ENCODE measurements at places on chromosomes 16 and 17. TPM values are rescaled to one million over a fixed set of nuclear protein-coding genes. Genes with fewer than 3 reads are reported as not detected.

DNA sequence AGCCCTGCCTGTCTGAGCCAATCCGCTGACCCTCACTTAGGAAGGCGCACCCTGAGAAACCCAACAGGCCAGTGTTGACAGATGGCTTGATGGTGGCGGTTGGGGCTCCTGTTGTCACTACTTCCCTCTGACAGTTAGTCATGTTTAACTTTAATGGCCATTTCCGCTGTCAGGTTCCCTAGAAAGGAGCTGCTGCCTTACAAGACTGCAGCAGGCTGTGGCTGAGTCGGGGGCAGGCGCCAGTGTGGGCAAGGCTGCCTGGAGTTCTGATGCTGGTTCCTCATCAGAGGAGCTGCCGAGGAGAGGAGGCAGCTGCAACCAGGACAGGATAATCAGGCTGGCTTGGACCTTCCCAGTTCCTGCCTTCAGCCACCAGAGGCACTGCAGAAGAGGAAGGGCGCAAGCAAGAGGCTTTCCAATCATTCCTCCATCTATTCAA is 223.2 kb upstream of the DYNLRB2 start:
- no peak overlapping the region for H3K27ac ChIP-seq
- H3K4me1 ChIP-seq: peaks cover under 1% of the 10 kb centered on the region
- no peaks in the 10 kb centered on the region for H3K27me3 ChIP-seq

- peak; percentile 58 for DNase-seq
- H3K27ac ChIP-seq: peak overlapping the region; percentile 46
- H3K4me1 ChIP-seq: peaks cover 30% of the 10 kb centered on the region
- no peaks in the 10 kb centered on the region for H3K27me3 ChIP-seq
- no peaks in the 10 kb centered on the region for H3K36me3 ChIP-seq
Observed at GRCh38 chr17:15398291-15398690, 56.9 kb upstream of the TEKT3 start.

- no peak overlapping the region for H3K27ac ChIP-seq
- H3K4me3 ChIP-seq: no peak overlapping the region
- no peak for DNase-seq
- H3K36me3 ChIP-seq: no peaks in the 10 kb centered on the region
Observed at GRCh38 chr17:41153856-41154255, 4.2 kb upstream of the KRTAP4-5 start.

DNA sequence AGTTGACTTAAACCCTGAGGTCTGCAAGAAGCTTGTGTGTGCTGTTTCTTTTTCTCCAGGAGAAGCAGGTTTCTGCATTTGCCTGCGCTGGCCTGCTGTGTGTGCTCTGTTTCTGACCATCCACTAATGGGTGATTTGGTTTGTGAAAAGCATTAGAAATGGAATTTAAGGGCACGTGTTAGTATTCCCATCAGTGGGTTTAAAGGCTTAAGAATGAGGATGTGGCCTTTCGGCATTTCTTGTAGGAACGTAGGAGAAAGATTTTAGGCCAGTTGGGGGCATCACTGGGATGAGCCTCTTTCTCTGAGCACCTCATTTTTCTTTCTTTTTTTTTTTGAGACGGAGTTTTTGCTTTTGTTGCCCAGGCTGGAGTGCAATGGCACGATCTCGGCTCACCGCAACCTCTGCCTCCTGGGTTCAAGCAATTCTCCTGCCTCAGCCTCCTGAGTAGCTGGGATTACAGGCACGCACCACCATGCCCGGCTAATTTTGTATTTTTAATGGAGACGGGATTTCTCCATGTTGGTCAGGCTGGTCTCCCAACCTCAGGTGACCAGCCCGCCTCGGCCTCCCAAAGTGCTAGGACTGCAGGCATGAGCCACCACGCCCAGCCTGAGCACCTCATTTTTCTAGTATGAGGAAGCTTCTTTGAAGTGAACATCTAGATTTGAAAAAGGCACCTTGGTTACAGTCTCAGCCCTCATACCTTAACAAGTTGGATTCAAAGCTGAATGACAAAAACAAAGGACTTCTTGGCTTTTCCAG is 110.3 kb downstream of the BANP start:
- H3K4me3 ChIP-seq: no peak overlapping the region
- peaks cover 11% of the 10 kb centered on the region for H3K36me3 ChIP-seq
- DNase-seq: no peak
- peak overlapping the region; percentile 62 for H3K27ac ChIP-seq
- H3K4me1 ChIP-seq: peaks cover 32% of the 10 kb centered on the region
- H3K27me3 ChIP-seq: no peaks in the 10 kb centered on the region

PEX12 gene
- 4.8 TPM for total RNA-seq

GRCh38 chr17:227078-227945 is 45.9 kb upstream of the DOC2B start:
- H3K27ac ChIP-seq: no peak overlapping the region
- H3K4me1 ChIP-seq: no peaks in the 10 kb centered on the region
- no peaks in the 10 kb centered on the region for H3K27me3 ChIP-seq
- no peak overlapping the region for H3K4me3 ChIP-seq
- no peaks in the 10 kb centered on the region for H3K36me3 ChIP-seq
- DNase-seq: no peak

GRCh38 chr17:62966426-62967204 is 580 bp downstream of the TANC2 start:
- H3K36me3 ChIP-seq: peaks cover 3% of the 10 kb centered on the region
- peak; percentile 36 for DNase-seq
- peaks cover 38% of the 10 kb centered on the region for H3K4me1 ChIP-seq
- H3K27me3 ChIP-seq: no peaks in the 10 kb centered on the region
- no peak overlapping the region for H3K27ac ChIP-seq
- peak overlapping the region; percentile 92 for H3K4me3 ChIP-seq

DNA sequence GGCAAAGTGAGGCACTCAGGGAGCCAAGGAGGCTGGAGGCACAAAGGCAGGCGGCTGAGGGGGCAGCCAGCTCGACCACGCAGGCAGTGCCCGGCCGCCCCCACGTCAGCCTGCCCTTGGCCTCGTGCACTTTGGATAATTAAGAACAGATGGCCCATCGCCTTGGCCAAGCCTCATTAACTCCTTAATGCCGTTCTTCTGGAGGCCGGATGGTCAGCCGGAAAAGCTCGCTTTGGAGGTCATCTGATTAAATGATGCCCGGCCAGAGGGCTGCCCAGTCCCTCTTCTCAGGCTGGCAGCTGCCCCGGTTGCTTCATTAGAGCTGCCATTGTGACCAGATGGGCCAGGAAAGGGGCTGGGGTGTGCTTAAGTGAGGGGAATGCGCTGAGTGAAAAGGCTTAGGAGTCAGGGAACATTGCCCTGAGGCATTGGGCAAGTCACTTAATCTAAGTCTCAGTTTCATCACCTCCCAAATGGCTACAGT is 364.0 kb downstream of the NPIPA8 start:
- H3K36me3 ChIP-seq: no peaks in the 10 kb centered on the region
- H3K27ac ChIP-seq: no peak overlapping the region
- no peak for DNase-seq
- H3K4me1 ChIP-seq: no peaks in the 10 kb centered on the region
- no peak overlapping the region for H3K4me3 ChIP-seq

GRCh38 chr16:27232061-27232900 is 29.0 kb downstream of the KDM8 start:
- H3K27ac ChIP-seq: no peak overlapping the region
- H3K4me3 ChIP-seq: no peak overlapping the region
- H3K4me1 ChIP-seq: peaks cover 9% of the 10 kb centered on the region
- no peaks in the 10 kb centered on the region for H3K27me3 ChIP-seq

All from SJSA1 (cell line).